Left renal cortex interstitium (tissue), 4 donors: ENCODE measurements at places on chromosomes 6 and 20.

GRCh38 chr20:52139986-52140385, 51.6 kb downstream of the ZFP64 start:
- no peak for DNase-seq

- no peak for DNase-seq
These were observed 271.7 kb downstream of the RFPL4B start for GRCh38 chr6:112618849-112619248.

DNA sequence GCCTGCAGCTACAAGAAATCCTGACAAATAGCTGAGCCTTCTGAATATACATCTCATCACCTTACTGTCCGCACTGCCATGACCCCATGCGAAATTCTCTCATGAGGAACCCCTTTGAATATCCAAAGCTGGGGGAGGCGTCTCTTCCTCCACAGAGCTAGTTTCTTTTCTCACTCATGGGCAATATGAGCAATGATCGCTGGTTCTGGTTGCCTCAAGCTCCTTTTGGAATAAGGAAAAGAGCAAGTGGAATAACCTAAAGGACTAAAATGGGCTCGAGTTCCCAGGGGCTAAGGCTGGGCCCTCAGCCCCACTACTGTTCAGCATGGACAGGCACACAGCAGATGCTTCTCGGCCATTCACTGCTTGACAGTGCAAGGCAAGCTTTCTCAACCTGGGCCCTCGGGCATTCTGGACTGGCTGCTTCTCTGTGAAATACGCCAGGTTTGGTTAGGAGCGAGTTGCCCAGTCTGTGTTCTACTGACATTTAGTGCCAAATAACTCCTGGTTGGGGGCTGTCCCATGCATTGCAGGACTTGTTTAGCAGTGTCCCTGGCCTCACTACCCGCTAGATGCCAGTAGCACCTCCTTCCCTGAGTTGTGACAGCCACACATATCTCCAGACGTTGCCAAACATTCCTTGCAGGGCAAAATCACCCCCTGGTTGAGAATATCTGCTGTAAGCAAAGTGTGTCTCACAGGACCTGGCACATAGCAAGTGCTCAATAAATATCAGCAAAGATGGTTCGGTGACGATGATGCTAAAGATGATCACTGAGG, 156.8 kb downstream of the CEBPB start:
- DNase-seq = no peak

GRCh38 chr20:53990003-53990402, 80.4 kb downstream of the BCAS1 start:
- no peak for DNase-seq

DNA sequence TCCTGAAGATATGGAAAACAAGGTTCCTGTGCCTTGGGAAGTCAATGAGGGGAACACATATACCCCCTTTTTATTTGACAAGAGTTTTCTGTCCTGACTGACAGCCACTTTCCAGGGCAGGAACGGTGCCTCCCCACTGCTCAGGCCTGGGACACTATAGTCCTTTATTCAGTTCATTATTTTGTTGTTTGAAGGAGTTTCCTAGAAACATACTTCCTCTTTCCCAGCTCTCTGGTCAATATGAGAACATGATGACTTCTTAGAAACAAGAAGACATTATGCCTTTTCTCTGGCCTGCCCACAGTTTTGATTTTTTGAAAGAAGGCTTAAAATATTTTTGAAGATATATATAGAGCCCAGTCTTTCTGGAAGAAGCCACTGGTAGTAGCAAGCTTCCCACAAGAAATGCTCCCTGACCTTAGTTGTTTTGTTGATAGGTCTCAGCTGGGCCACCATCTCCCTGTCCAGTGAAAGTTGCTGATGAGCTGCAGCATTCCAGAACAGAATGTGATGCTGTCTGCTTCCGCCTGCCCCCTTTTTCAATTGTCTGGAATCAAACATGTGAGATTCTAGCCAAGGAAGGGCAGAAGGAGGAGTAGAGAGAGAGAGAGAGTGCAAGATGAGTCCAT, 350.0 kb upstream of the PRND start:
- DNase-seq = no peak
